ENCODE measurements at places on chromosomes 11 and 22. TPM values are rescaled to one million over a fixed set of nuclear protein-coding genes. Genes with fewer than 3 reads are reported as not detected.

The SHANK2 gene
- total RNA-seq, result 64.8 TPM

The CASP5 gene
- total RNA-seq, result not detected

The HOATZ gene
- not detected for total RNA-seq

The LRRC4C gene
- 0.41 TPM for total RNA-seq

DNA sequence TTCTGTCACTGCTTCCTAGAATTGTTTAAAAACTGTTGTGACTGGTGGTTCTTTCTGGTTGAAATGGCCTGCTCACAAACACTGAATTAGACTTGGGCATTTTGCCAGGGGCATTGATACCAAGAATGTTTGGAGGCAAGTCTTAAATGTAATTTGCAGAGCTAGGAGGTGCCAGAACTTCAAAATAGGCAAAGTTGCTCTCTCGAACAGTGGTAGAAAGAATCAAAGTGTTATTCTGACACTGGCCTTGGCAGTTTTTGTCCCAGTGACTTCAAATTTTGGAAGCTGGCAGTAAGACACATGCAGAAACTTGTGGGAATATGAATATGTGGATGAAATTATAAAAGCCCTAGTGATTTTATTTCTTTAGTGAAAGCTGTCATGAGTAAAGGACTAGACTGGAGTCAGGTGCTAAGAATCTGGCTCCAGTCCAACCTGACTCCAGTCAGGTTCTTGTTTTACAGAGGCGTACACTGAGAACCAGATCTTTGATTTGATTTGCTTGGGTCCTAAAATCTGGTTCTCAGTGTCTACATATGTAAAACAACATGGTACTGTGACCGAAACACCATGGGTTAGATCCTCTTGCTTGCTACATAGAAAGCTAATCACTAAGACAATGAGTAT is 20.9 kb downstream of the SVIP start:
- DNase-seq, result no peak

- no peak for DNase-seq
Measured at GRCh38 chr11:19409307-19409706, 168.6 kb upstream of the E2F8 start.

- DNase-seq, result no peak
Measured at GRCh38 chr11:17699147-17700114, 19.9 kb upstream of the MYOD1 start.

DNA sequence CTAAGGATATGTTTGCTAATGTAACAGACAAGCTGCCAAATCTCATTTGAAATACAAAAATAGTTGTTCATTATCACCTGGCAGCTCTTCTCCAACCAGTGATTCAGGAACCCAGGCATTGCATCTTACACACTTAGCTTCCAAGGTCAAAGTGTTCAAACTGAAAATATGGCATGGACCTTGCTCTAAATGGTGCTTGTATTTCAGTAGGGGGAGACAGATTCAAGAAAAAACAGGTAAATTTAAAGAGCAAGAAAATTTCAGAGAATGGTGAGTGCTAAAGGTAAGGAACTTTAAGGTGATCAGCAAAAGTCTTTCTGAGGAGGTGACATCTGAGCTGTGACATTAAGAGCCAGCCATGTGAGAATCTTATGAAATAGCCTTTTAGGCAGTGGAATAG is 82.8 kb upstream of the E2F8 start:
- no peak for DNase-seq

DNA sequence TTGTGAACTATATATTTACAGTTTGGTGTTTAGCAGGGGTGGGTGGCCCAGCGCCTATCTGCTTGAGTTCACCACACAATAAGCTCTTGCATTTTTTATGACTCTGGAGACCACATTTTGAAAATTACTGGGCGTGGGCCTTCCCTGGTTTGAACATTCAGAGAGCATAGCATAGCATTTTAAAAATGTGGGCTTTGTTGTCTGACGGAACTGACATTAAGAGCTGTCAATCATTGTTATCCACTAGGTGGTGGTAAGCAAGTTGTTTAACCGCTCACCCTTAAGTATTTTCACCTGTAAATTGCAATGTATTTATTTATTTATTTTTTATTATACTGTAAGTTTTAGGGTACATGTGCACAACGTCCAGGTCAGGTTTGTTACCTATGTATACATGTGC is 1.0 kb downstream of the NLRP14 start:
- no peak for DNase-seq

DNA sequence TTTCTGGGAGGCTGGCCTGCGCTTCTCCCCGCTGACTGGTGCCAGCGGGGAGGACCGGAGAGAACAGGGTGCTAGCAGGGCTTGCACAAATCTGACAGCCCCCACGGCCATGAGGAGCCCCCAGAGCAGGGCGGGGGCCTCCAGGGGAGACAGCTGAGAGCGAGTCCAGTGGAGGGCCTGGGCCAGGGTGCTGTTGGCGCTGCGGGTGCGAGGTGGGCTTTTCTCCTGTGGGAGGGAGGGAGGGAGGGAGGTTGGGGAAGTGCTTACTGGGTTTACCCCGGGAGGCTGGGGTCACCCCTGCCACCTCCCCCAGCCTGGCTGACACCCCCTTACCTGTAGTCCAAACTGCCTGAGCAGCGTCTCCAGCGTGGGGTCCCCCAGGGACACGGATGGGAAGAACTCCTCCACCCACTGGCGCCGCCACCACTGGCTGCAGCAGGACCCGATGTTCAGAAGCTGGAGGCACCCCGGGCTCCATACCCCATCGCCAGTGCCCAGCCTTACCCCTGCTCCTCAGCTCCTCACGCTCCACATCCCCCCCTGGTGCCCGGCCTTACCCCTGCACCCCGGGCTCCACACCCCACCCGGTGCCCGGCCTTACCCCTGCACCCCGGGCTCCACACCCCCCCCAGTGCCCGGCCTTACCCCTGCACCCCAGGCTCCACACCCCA is 3.9 kb downstream of the LMF2 start:
- DNase-seq, result no peak

DNA sequence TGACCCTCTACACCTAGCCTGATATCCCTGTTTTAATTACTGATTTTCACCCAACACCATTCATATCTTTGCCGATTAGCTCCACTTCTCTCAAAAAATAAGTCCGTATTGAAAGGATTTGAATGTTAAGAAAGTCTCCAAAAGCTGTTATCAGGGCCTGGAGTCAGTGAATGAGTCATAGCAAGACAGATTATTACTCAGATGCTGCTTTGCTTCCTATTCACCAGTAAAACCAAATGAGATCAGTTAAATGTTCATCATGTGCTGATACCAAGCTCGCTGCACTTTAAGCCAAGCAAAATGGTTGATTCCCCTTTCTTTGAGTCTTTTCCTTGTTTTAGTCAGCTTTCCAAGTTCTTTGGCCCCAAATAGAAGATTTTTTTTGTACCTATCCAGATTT is 228.4 kb downstream of the FAT3 start:
- no peak for DNase-seq

- DNase-seq, result no peak
Measured at GRCh38 chr11:125766251-125766650, 12.4 kb downstream of the PATE2 start.

DNA sequence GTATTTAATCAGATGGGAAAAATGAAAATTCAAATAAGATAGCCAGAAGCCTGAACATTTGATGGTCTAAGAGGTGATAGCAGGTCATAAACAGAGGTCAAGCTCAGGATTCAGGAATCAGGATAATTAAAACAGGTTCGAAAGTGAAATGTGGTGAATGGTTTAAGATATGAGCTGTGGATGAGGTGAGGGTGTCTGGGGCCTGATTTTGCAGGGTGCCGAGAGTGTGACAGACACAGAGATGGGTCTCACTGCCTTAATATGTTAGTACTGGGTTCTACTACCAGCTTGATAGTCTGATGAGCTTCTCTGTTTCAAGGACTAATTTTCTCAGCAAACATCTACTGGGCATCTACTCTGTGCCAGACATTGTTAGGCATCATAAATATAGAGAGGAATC is 19.9 kb upstream of the EMSY start:
- no peak for DNase-seq

DNA sequence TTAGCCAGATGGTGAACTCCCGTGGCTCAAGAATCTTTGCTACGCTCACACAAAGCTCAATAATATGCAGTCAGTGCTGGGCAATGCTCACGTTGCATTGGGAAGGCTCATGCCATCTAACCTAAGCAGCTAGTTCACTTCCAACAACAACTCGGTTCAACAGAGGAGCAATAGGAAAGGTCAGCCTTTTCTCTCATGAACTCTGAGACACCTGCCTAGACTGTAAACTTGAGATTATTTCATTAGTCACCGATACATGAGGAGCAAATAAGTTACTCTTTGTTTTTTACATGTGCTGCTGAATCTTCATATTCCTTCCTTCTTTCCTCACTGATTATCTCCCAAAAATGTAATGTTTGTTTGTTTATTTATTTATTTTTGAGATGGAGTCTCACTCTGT is 9.0 kb downstream of the SLC5A4 start:
- DNase-seq, result no peak

DNA sequence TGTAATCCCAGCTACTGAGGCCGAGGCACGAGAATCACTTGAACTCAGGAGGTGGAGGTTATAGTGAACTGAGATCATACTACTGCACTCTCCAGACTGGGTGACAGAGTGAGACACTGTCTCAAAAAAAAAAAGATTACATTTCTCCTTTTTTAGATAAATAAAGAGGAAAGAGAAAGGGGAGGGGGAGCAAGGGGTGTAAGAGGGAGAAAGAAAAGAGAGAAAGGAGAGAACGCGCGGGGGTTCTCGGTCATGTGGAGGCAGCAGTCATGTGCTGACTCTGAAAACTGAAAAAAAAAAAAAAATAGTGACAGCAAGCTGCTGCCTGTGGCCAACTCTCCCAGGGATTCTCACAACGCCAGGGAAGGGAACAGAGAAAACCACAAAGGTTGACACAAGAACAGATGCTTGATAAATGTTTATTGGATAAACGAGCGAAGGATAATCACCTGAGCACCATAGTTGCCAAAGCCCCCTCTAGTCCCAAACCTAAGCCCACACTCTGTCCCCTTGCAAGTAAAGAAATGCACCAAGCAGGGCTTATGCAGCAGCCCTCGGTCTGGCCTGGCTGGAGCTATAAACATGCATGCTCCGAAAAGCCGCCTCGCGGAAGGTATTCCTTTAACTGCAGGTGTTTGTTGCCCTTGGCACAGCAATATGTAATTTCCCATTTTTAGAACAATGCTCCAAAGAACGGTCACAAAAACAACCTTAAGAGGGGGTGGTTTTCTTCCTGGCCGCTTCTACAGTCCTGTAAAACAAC is 14.5 kb downstream of the SCGB1A1 start:
- no peak for DNase-seq
